Stimulated activated CD4-positive, alpha-beta T cell treated with anti-CD3 and anti-CD28 coated beads, Interleukin-2, amount 100 ng/mL, for 48 hours (primary cell): ENCODE measurements at places on chromosomes 12 and 14.

DNA sequence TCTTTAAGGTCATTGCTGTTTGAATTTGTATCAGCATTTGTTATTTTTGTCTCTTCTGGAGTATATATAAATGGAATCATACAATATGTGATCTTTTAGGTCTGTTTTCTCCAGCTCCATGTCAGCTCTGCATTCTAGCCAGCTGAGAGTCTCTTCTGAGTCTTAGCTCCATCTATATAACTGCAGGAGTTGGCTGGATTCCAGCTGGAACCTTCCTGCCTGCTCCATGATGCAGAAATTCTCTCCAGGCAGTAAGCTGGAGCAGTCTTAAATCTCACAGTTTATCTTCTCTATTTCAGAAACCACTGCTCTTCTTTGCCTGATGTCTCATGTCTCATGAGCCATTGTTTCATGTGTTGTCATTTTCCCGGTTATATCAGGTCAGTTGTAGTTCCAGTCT, 827.6 kb downstream of the NRXN3 start:
- no peak for DNase-seq

DNA sequence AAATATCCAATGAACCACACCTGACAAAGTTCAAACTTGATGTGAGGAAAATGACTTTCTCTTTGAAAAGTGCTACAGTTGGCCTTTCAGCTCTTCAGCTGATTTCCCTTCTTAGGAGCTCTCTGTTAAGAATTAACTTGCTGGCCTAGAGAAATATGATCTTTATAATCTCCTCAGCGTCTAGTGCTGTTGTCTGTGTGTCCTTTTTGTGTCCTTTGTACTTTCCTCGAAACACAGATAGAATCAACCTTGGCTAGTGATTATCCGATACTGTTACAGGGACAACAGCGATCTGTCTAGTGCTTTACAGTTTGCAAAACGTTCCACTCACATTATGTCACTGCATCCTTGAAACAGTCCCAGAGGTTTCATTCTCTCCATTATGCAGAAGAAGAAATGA, 162.8 kb upstream of the RMST start:
- no peak for DNase-seq

DNA sequence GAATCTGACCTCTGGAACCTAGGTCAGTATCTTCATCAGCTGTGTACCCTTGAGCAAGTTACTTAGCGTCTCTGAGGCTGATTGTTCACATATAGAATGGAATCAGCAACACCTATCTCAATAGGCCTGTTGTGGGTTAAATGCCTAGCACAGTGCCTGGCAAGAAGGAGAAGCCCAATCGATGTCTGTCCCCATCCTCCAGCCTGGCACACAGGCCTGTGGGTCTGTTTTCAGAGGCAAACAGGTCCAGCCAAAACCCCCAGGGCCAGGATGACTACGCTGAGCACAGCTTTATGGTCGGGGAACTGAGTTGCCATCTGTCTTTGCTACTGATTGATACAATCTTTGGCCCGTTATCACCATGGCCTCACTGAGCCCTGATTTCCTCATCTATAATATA, 89.2 kb downstream of the NUAK1 start:
- DNase-seq, result no peak

DNA sequence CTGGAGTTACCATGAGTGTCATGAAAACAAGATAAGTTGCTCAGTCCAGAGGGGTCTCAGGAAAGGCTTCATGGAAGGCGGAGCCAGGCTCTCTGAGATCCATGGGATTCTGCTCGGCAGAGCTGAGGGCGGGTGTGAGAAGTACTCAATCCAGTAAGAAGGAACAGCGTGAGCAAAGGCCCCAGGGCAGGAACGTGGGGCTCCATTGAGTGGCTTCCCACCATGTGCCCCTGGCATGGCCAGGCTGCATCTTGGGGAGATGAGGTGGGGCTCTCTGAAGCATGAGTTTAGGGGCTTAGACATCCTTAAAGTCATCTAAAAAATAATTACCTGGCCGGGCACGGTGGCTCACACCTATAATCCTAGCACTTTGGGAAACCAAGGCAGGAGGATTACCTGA, 58.0 kb downstream of the ARL6IP4 start:
- no peak for DNase-seq

DNA sequence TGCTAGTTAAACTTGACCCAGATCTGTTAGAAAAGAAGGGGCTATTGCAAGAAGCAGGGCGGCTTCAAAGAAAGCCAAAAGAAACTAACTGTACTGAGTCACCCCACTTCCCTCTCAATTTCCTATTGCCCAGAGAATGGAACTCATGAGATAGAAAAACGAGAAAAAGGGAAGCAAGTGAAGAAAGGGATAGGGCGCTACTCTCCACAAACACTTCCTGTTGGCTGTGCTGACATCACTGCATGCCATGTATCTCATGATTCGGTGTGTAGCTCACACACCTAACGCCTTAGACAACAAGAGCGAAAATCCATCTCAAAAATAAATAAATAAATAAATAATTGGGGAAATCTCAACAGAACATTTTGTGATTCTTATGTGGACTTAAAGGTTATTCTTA, 13.0 kb upstream of the P2RX4 start:
- DNase-seq, result no peak

- no peak for DNase-seq
Measured at GRCh38 chr12:22477894-22478287, 66.5 kb downstream of the C2CD5 start.
